Neural crest cell (in vitro differentiated cells): ENCODE measurements at places on chromosomes 1 and 21.

GRCh38 chr1:175195281-175195680 is 2.7 kb upstream of the KIAA0040 start:
- no peak for DNase-seq

GRCh38 chr21:32977216-32977615 is 48.5 kb upstream of the OLIG2 start:
- no peak for DNase-seq

GRCh38 chr1:77847621-77848080 is 40.8 kb upstream of the NEXN start:
- DNase-seq: no peak

DNA sequence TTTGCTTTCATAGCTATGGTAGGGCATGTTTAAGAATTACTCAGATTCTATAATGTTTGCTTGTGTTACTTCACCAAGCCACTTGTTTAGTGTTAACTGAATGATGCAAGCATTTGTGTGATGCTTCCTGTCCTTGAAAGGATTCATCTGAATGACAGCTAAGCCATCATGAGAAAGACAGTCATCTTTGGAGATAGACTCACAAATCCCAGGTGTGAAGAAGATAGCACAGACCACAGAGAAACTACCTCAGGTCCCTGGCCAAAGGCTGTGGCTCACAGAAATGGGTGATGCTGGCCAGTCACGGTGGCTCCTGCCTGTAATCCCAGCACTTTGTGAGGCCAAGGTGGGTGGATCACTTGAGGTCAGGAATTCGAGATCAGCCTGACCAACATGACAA is 321.4 kb downstream of the DPYD start:
- no peak for DNase-seq

DNA sequence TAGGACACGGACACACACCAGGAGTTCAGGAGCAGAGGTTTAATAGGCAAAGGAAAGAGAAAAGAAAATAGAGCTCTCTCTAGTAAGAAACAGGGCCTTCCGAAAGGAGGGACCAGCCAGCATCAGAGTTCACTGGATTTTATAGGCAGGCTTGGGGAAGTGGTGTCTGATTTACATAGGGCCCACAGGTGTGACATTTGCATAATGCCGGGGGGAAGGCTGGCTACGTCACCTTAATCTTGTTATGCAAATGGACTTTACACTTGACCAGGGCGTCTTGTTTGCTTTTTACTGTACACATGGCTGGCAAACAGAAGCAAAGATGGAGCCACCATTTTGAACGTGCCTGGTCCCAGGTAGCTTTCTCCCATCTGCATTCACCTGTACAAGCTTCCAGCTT is at the start of gene OR14A16:
Gene OR14A16 (minus strand): TSS at position 97 of the 400 bp plus-strand sequence. CDS start 8,390 bp downstream, outside the sequence.
- no peak for DNase-seq

DNA sequence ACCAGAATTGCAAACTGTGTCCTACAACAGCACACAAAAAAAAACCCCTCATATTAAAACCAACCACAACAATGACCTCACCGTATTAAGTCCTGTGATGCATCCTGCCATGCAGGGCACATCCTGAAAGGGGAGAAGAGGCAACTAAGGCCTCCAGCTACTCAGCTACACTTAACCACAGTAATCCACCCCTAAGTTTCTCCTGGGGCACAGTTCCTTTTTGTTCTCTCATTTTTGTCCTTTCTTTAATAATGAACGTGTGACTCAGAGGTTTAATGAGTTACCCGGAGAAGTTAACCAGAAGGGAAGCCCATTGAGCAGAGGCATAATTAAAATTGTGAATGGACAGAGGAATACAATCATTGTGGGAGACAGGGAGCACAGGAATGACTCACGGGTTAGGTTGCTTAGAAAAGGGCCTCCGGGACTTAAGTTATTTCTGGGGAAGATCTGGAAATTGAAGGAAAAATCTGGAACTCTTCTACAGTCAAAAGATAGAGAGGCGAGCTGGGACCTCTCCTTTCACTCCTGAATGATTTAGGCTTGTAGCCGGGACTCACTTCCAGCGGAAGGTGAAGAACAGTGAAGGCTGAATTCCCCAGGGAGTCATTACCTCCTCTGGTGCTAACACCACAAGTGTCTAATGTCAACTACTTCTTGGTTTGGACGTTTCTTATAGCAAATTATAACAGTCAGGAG is 36.9 kb upstream of the HIVEP3 start:
- no peak for DNase-seq

DNA sequence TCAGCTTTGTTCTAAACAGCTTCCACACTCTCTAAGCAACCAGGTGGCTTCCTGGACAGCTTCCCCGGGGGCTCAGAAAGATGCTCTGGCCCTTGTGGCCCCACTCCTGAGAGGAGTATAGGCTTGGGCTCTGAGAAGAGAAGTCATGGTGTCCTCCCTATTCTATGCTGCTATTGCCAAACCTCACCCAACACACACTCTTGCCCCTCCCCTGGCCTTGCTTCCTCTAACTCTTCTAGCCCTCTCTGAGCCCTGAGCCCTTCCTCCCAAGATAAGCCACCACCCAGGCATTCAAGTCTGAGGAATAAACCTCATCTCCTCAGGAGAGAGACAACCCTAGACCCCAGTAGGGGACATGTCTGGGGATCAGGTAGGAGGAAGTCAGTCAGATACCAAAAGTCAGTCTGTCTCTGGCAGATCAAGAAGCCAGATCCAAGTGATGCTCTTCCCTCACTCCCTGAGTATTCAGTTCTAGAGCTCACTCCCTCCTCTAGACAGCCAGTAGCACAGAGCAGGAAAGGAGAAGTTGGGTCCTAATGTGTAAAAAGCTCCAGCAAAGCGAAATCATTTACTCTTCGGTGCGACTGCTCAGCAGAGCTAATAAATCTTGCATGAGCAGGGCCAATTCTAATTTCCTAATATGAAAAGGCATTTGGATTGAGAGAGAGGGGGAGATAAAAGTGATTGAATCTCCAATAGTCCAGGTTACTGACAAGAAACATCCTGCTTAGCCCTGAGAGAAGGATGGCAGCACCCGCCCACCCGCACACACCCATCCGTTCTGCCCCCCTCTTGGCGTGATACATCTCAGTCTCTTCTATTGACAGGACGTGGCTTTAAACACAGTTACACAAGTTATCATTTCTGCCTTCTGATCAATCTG is 50.5 kb downstream of the DMAP1 start:
- DNase-seq: no peak

DNA sequence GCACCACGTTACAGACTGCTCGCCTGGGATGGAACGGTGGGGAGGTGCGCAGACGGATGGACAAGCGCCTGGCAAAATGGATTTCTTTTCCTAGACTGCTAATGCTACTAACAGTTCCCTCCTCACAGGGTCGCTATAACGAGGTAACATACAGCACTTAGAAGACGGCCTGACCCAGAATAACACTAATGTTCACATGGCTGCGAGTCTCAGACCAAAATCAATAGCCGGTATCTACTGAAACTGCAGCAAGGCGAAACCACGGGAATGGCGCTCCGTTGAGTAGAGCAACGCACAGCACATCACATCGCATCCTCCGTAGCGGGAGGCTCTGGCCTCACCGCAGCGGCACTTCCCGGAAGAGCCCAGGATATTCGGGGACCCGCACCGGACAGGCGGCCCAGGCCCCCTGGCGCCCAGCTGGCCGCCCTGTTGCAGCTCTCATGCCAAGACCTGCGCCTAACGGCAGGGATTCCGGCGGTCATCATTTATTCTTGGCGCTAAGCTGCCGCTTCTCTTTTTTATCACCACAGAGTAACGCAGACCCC is 46.6 kb downstream of the VPS26C start:
- no peak for DNase-seq

DNA sequence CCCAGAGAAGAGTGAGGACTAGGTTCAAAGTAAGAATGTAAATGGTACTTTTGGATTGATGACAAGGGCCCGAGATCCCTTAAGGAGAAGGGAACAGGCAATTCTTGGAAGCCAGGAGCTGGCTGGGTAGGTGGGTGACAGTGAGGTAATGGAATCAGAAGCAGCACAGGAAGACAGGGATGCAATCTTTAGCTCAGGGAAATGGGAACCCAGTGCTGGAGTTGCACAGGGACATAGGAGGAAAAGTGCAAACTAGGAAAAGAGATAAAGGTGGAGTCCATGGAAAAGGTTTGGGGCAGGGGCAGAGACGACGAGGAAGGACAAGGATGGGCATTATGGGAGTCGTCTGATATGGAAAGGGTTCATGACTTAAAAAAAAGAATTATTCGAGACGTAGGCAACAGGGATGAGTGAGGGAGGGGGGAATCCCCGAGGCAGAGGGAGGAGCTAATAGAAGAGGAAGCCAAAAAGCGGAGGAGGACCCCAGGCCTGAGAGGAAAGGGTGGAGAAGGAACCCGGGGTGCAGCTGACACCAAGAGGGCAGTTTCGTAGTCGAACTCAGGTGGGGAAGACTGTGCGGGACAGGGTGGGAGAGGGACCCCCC is 495 bp downstream of the PI4KB start:
- DNase-seq: no peak

DNA sequence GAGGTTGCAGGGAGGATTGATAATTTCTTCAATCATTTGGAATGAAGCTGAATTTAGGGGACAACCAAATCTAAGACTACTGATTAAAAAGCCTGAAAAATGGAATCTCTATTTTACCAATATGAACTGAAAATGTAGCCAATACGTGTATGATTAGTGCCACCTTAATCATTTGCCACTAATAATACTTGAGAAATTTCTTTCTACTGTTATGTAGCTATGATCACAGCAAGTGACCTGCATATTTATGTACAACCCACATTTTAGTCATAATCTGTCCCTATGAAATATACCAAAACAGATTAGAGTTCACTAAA is 6.5 kb downstream of the COLGALT2 start:
- no peak for DNase-seq
